ENCODE measurements at places on chromosomes 2 and 18.

- no peak for DNase-seq
These were observed 15.6 kb downstream of the ATOH8 start for GRCh38 chr2:85769236-85769982.

GRCh38 chr18:8139891-8140406, 469.3 kb upstream of the RAB12 start:
- DNase-seq = no peak

GRCh38 chr2:56519806-56520205, 336.0 kb downstream of the CCDC85A start:
- DNase-seq = no peak

GRCh38 chr18:3903337-3903736, 453.4 kb downstream of the TGIF1 start:
- no peak for DNase-seq

DNA sequence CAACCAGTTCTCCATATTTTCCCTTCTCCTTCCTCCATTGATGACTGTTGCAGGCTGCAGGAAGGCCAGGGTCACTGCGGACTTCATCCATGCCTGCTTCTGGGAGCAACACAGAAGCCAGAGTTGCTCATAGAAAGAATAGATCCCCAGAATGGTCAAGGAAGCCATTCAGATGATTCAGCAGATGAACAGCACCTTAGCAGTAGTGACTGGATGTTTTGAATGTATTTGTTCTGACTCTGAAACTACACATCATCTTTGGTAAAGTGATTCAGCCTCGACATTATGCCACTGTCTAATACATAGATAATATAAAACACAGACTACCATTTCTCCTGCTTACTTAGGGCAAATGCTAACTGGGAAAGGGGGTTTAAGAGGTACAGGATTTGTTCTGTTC, 411.6 kb downstream of the RND3 start:
- no peak for DNase-seq

- DNase-seq = no peak
These were observed 101.2 kb downstream of the ZNF236 start for GRCh38 chr18:76923485-76924085.

DNA sequence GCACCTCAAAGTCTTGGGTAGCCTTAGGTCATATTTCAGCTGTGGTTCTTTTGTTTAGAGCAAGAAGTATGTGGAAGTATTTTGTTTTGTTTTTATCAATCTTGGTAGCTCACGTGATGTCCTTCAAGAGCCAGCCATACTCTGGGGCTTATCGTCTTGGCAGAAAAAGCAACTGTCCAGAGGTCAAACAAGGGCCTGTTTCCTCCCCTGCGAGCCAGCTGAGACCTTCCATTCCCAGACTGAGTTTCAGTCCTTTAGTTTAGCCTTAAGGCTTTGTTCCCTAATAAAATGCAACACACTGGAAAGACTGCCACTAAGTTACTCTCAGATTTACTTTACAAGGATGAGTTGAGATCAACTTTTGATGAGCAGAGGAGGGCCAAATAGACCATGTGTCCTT, 63.5 kb downstream of the TXNL1 start:
- no peak for DNase-seq

- DNase-seq = peak; percentile 50
These were observed 21.0 kb downstream of the INPP4A start for GRCh38 chr2:98465456-98466226.

GRCh38 chr2:33145459-33145858, 198.7 kb downstream of the LTBP1 start:
- DNase-seq = no peak

GRCh38 chr2:176237456-176237855, 31.8 kb upstream of the MTX2 start:
- DNase-seq = no peak

GRCh38 chr18:57772387-57772799, 30.7 kb downstream of the ATP8B1 start:
- no peak for DNase-seq

- no peak for DNase-seq
These were observed 105.0 kb upstream of the ALK start for GRCh38 chr2:30026091-30027055.

DNA sequence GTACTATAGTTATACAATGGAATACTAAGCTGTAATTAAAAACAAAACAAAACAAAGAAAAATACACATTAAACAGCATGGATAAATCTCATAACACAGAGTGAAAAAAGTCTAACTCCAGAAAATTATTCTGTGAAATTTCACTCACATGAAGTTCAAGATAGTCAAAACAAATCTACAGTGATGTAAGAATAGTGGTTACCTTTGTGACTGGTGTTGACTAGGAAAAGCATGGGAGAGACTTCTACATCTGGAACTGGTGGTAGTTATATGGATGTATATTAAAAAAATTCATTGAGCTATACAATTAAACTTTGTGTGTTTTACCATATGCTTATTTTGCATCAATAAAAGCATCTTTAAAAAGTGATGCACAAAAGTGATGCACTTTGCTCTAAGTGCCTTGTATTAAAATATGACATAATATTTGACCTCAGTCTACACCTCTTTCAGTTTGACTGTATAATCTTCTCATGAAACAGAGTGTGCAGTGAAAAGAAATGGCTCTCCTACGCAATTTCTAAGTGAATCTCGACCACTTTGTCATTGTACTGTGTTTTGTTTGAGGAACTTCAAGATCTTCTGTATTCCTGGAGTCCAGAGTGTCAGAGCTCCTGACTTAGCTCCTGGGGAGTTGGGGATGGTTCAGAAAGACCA, 28.0 kb downstream of the STAT4 start:
- no peak for DNase-seq

DNA sequence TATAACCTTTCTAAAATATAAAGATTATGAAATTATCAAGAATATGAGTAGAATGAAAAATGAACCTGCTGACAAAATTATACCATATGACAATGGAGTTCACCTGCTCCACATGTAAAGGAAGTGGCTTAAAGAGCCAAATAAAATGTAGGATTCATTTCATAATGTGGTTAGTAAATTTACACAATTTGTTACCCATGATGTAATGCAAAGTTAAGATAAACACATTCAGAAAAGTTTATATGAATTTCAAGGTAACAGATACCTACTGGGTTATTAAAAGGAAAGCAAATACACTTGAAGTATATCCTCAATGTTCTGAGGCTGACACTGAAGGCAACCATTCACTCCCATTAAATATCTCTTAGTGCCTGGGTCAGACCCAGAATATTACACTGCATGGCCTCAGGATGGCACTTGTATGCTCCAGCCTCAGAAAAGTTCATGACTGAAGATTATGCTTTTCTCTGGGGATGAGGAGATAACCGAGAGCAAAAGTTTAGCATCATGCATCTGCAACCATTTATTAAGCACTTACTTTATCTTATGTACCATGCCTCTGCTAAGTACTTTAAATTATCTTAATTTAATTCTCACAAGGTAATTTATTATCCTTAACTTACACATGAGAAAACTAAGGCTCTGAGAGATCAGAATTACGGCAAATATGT, 6.2 kb downstream of the STRN start:
- DNase-seq = no peak

- no peak for DNase-seq
These were observed 693.1 kb downstream of the DCC start for GRCh38 chr18:53033128-53033527.

DNA sequence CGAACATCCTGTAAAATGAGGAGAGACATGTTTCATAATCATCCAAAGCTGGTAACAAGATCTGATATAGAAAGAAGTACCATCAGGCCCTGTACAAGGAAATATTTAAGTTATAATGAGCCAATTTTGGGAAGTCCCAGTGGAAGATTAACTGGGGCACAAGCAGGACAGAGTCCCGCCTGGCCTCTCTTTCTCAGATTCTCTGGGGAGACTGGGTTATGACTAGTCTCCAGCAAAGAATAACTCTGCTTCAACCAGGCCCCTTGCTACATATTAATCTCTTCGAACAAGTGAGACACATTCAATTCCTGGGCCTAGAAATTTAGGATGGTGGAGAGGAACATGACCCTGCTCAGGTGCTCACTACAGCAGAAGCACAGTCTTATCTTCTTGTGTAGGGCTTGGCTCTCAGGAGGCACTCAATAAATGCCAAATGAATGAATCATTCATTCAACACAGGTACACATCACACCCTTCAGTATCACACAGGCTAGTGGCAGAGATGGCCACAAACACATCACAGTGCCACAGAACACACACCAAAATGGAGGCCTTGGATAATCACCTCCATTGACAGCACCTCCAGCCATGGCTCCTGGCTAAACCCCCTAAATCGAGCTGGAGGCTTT, 46.4 kb upstream of the RNF152 start:
- DNase-seq = no peak

GRCh38 chr2:9307535-9307934, 100.9 kb downstream of the ASAP2 start:
- DNase-seq = no peak

- no peak for DNase-seq
These were observed 89.0 kb upstream of the PNPT1 start for GRCh38 chr2:55782528-55783173.

- no peak for DNase-seq
These were observed 4.4 kb upstream of the ATP8B1 start for GRCh38 chr18:57807336-57808117.

GRCh38 chr2:49914281-49914680, 760.0 kb upstream of the FSHR start:
- no peak for DNase-seq

GRCh38 chr18:23585007-23585871, 1.1 kb downstream of the NPC1 start:
- no peak for DNase-seq

DNA sequence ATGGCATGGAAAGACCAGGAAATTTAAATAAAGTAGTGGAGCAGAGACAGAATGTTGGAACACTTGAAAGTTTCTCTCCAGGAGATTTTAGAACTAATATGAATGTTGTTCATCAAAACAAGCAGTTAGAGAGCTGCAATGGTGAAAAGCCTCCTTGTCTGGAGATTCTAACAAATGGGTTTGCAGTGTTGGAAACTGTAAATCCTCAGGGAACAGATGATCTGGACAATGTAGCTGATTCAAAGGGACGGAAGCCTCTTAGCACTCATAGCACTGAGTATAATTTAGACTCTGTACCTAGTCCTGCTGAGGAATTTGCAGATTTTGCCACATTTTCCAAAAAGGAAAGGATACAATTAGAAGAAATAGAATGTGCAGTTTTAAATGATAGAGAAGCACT, 27.7 kb downstream of the AFTPH start:
- no peak for DNase-seq

DNA sequence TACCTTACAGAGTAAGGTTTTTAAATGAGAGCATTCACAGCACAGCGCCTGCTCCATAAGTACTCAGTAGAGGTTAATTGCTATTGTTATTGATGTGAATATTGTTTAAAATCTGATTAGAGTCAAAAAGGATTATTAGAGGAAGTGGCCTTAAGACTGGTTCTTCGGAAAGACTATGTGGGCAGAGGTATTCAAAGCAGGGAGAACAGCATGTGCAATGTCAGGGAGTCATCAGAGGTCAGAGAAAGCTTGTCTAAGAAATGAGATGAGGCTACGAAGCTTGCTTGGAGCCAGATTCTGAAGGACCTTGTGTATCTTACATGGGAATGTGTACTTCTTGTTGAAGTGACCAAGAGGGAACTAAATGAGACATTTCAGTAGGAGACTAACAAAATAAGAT, 49.8 kb downstream of the PMS1 start:
- DNase-seq = no peak

GRCh38 chr2:28896906-28897305, 2.4 kb downstream of the WDR43 start:
- no peak for DNase-seq

DNA sequence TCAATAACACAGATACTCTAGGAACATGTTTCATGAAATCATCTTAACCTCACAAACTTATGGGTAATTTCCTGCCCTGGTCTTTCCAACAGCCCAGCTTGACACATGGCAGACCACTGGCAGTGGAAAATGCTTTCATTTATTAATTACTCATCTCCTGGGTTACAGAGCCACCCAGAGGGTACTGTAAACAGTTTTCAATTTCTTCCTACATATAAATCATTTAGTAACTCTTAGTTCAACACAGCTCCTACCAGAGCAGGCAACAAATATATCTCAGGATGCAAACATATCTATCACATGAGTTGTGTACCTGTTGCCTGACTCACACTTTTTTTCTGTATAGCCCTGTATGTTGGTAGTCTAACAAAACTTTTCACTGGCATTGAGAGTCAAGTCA, 99.2 kb upstream of the VRK2 start:
- DNase-seq = no peak

DNA sequence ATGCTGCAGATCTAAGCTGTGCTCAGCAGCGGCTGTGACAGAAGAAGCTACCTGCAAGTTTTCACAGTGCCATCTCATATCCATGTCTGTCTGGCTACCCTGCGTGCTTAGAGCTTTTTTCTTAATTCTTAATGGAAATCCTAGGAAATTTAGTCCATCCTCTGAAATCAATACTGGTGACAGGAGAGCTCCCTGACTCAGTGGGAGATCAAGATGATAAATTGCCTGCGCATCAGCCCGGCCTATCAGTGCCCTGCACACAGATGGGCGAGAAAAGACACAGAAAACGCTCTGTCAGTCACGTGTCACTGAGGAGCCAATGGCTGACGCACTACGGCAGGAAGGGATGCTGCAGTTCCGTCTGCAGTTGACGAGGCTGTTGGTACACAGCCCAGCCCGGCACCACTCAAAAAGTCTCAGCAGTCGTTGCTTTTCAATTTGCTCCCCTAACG, 819.6 kb upstream of the FSHR start:
- peak; percentile 7 for DNase-seq

DNA sequence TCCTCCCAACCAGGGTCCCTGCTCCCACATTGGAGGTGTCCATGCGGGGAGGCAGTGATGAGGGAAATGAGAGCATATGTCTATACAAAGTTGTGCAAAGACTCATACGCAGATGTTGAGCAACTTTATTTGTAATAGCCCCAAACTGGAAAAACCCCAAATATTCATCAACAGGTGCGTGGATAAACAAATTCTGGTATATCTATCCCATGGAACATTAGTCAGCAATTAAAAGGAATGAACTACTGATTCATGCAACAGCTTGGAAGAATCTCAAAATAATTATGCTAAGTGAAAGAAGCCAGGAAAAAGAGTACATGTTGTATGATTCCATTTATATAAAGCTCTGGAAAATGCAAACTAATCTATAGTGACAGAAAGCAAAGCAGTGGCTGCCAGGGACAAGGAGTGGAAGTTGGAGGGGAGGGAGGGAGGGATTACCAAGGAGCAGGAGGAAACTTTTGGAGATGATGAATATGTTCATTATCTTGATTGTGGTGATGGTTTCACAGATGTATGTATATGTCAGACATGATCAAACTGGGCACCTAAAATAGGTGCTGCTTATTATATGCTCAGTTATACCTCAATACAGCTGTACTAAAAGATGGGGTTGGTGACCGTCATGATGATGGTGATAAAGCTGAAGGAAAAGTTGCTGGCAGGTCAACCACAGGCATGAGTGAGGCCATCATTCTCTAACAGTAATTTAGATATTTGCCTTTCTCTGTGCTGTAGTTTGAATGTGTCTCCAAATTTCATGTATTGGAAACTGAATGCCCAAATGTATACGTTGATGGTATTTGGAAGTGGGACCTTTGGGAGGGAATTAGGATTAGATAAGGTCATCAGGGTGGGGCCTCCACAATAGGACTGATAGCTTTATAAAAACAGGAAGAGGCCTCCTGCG, 270.9 kb downstream of the CYP26B1 start:
- DNase-seq = no peak
